GM23338 (cell line): ENCODE measurements at places on chromosomes 1 and 21. TPM values are rescaled to one million over a fixed set of nuclear protein-coding genes. Genes with fewer than 3 reads are reported as not detected.

GRCh38 chr1:39632682-39633417, 6.6 kb downstream of the HEYL start:
- DNase-seq: peak; percentile 80

- DNase-seq: no peak
These were observed 83.1 kb downstream of the HS2ST1 start for GRCh38 chr1:86997538-86997937.

- DNase-seq: no peak
These were observed 982 bp upstream of the TRIM17 start for GRCh38 chr1:228417483-228418203.

- DNase-seq: no peak
These were observed 90.0 kb downstream of the NOS1AP start for GRCh38 chr1:162159515-162159914.

The AMY1C gene
- polyA plus RNA-seq: not detected in 2 replicates

- DNase-seq: peak; percentile 83
These were observed 2154.7 kb downstream of the MRPL39 start for GRCh38 chr21:23452384-23453083.

The BCL2L15 gene
- 0.40 TPM in 1 of 2 replicates, not detected in the other for polyA plus RNA-seq

GRCh38 chr1:31689379-31689778, 14.4 kb downstream of the COL16A1 start:
- no peak for DNase-seq

GRCh38 chr1:212496682-212497081, 64.0 kb downstream of the NENF start:
- DNase-seq: no peak

DNA sequence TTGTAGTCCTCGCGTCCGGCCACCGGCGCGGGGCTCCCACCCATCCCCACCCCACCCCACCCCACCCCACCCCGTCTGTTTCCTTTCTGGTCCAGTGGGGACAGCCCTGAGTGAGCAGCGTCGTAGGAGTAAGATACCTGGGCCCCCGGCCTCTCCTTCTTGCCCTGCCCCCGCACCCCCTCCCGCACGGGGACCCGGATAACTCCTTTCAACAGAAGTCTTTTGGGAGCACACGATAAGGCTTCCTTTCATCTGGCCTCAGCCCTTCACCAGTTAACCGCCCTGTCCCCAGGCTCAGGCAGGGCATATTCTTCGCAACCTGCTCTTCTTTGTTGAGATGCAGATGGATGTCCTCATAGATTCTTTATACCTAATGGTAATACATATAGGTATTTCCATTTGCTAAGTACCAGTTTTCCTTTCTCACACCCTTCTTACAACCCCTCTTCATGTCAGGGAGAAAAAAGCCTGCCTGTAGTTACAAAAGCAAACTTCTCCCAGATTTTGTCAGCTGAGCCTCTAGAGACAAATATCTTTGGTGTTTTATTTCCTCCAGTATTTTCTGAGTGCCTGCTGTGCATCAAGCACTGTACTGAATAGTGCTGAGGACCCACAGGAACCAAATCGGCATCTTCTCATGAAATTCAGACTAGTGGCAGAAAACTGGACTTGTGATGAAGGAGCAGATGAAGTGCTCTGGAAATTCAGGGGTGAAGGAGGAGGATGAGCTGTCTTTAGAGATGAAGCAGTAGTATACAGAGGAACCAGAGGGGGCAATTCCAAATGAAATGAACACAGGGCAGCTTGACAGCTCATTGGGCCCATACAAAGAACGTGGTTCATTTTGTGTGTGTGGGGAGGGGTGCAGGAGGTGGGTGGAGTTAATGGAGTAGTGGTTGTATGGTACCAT, 33.6 kb downstream of the SLC2A1 start:
- DNase-seq: peak; percentile 75

The FALEC gene
- polyA plus RNA-seq: 1.7 and 2.6 TPM in 2 replicates

The EVA1C gene
- 3.9 and 4.6 TPM in 2 replicates for polyA plus RNA-seq

DNA sequence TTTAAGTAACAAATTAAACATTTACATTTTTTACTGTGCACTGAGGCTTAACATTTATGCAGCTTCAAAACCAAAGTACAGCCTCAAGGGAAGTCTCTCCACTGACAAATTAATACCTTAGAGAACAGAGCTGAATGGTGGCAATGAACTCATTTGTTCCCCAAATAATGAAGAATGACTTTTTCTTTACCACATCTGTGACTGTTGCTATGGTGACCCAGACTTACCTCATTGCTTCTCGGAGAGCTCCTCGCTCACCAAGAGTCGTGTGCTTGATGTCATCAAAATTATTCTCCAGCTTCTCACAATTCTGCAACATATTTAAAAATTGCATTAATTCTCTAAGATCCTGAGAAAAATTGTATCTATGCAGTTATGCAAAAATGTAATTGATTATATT, 92.9 kb downstream of the DPYD start:
- DNase-seq: peak; percentile 45

DNA sequence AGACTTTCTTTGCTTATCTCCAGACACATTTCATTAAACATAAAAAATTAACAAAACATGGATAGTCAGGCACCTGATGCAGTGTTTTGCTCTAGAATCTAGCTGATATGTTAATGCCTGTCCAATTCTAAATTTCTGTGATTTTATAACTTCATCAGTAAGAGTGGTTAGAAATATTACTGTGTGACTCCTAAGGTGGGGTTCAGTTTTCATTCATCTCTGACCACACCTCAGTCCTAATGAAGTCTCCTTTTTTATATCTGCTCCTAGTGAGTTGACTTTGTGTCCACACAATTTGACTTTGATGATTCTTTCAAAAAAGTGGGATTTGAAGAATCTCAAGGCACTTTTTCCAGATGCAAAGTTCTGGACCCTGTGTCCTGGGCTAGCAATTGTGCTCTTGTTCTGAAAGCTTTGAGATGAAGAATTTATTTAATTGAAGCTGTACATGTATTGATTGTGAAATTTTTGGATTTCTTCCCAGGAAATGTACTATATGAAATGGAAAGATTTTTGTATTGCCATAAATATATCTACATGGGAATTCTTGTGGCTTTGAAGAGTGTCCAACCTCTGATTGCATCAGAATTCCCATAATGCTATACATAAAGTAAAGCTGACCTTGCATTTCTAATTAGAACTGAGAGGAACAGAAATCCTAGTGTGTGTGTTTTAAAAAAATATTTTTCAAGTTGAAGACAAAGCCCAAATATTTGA, 111.2 kb downstream of the GIPC2 start:
- no peak for DNase-seq

DNA sequence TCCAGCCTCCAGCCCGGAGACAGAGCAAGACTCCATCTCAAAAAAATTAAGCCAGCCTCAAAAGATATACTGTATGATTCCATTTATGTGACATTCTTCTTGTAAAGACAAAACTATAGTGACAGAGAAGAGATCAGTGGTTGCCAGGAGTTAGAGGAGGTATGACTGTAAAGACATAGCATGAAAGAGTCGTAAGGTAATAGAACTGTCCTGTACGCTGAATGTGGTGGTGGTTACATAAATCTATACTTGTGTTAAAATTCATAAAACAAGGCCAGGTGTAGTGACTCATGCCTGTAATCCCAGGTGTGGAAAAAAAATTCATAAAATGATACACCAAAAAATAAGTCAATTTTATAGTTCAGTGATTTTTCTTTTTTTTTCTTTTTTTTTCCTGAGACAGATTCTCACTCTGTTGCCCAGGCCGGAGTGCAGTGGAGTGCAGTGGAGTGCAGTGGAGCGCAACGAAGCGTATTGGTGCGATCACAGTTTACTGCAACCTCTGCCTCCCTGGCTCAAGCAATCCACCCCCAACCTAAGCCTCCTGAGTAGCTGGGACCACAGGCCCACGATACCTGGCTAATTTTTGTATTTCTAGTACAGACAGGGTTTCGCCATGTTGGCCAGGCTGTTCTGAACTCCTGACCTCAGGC, 84.9 kb upstream of the CXADR start:
- DNase-seq: no peak

- no peak for DNase-seq
These were observed 103.2 kb upstream of the SLC44A3 start for GRCh38 chr1:94716965-94717364.

The TFF2 gene
- polyA plus RNA-seq: not detected in 2 replicates

The TNFSF18 gene
- not detected in 2 replicates for polyA plus RNA-seq

GRCh38 chr1:27778056-27778455, 5.0 kb downstream of the STX12 start:
- DNase-seq: no peak

DNA sequence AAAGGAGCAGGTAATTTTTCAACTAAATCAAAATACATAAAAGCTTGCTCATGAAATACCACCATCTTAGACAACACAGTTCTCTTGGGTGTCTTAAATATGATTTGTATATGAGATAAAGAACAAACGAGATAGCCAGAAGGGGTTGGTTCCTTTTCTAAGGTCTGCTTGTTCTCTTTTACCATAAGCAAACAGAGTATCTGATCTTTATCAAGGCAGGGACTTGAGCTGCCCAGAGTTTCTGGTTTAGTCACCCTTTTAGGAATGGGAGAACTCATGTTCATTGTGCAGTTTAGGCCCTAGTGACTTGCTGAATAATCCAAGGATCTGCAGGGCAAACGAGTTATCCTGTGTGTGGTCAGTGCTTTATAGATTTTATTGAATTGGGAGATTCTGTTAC, 3.0 kb upstream of the SUCO start:
- no peak for DNase-seq

The LRRC39 gene
- 0.35 and 0.48 TPM in 2 replicates for polyA plus RNA-seq

DNA sequence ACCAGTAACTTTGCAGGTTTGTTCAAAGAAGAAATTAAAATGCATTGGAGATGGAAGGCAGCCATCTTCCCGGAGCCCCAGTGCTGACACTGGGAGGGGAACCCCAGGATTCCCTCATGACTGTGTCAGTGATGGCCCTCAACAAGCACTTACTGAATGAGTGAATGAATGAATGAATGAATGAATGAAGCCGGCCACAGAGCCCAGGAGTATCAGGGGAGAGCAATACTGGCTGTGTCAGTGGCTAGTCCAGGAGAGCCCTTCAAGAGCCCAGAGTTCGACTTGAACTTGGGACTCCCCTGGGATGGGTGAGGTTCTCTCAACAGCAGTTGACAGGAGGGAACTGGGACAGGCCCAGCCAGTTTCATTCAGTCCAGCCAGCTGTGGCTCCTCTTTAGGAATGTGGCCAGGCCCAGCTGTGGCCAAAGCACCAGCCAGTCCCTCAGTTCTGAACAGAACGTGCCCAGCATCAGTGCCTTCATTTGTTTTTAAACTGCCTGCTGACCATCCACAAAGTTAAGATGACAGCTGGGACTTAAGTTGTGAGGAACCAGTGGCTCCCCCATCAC, 9.2 kb upstream of the ERG start:
- DNase-seq: no peak

The TMEM200B gene
- polyA plus RNA-seq: 4.9 and 5.3 TPM in 2 replicates

GRCh38 chr21:38440746-38441145, 57.5 kb downstream of the ERG start:
- no peak for DNase-seq

DNA sequence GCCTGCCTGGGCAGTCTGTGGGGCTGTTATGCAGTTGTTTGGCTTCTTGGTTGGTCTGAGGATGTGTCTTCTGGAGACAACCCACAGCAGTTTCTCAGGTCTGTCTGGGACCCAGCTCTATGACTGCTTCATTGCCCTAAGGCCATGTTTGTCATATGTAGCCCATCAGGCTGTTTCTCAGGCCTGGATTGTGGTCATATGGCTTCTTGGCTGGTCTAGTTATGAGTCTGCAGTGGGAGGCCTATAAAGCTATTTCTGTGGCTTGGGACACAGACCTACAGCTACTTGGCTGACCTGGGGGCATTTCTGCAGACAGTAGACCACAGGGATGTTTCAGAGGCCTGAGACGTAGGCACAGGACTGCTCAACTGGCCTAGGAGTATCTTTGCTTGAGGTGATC, 41.5 kb downstream of the CHIA start:
- no peak for DNase-seq

DNA sequence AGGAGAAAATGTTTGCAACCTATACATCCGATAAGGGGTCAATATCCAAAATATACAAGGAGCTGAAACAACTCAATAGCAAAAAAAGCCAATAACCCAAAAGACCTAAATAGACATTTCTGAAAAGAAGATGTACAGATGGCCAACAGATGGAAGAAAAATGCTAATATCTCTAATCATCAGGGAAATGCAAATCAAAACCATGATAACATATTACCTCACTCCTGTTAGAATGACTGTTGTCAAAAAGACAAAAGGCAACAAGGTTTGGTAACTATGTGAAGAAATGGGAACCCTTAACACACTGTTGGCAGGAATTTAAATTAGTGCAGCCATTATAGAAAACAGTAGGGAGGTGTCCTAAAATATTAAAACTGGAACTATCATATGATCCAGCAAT, 74.7 kb downstream of the LEPR start:
- DNase-seq: no peak

The TPTE gene
- polyA plus RNA-seq: not detected in 2 replicates

- DNase-seq: no peak
These were observed 56.9 kb upstream of the ATP2B4 start for GRCh38 chr1:203569490-203570318.
